ENCODE measurements at places on chromosomes 11 and 22.

DNA sequence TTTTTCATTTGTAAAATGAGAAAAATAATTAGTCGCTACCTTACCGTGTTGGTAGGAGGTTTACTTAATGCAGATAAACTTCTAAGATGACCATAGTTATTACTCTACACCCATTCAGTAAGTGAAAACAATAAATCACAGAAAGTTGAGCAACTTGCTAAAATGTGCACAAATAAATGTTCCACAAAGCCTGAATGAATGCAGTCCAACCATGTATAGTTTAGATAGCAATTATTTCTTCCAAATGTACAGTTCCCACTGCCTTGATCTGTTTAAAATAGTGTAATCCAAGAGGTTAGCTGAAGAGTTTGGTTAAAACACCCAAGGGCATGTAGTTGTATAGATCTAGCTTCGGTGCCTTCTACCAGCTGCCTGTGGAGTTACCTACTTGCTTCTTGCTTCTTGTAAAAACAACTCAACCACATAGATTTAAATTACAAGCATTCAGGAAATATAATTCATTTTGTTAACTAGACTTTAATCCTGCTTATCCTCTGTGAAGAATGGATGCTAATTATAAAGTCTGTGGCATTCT is 106.3 kb upstream of the CARD18 start:
- no peak for DNase-seq

- no peak for DNase-seq
Measured at GRCh38 chr11:117232911-117233409, 489 bp downstream of the RNF214 start.

- DNase-seq = no peak
Measured at GRCh38 chr11:46254133-46254491, 23.4 kb upstream of the CREB3L1 start.

GRCh38 chr11:49432242-49432848 is 223.9 kb upstream of the FOLH1 start:
- DNase-seq = no peak

DNA sequence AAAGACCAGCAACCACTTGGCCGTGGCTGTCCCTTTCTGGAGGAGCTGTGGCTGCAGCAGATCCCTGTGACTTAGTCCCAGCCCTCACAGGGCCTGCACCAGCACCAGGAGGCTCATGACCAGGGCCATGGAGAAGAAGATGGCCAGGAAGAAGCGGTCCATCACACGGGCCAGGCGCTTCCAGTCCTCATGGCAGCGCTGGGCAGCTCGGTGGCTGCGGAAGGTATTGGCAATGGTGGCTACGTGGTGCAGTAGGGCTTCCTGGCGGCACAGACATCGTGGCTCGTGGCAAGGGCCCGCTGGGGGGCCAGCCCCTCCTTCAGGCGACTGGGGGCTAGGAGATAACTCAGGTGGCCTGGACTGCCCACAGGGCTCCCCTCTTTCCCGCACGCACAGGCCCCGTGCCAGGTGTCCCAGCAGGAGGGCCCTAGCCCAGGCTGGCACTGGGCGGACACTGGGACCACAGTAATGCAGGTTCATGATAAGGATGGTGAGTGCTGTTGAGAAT is 5.1 kb downstream of the CHRNA10 start:
- no peak for DNase-seq

DNA sequence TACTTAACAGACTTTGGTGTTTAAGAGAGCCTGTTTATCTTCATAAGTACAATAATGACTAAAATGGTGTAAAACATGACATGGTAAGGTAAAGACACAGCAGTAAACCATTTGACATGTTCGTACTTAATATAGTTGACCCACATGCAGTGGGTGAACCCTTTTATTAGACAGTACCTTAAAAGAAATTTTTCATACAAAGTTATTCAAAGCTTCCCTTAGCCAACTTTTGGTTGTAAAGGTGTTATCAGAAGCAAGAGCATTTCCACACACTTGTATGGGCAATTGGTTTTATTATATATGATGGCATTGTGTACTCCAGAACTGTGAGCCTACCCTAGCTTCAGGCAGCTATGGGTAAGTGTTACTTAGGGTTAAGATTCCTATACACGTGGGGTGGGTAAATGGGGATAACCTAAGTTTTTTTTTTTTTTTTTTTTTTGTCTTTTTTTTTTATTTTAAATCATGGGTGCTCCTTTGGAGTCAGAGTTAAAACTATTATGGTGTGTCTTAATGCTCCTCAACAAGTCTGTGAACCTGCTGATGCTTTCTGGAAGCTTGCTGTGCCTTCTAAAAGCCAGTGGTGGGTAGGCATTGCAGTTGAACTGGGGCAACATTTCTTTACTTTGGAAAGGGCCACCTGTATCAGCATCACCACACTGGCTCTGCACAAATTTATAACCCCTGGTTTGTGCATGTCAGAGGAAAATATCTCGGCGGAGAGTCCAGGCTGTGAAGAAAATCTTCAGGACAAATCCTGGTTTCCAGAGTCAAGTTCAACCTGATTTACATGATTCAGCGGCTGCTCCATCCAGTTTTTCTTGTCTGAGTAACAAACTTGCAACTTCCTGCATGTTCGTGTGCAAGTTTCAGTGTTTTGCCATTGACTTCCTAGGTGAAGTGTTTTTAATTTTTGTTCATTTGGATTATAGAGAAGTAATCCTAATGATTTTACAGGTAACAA is 3.3 kb downstream of the PCF11 start:
- DNase-seq = no peak

DNA sequence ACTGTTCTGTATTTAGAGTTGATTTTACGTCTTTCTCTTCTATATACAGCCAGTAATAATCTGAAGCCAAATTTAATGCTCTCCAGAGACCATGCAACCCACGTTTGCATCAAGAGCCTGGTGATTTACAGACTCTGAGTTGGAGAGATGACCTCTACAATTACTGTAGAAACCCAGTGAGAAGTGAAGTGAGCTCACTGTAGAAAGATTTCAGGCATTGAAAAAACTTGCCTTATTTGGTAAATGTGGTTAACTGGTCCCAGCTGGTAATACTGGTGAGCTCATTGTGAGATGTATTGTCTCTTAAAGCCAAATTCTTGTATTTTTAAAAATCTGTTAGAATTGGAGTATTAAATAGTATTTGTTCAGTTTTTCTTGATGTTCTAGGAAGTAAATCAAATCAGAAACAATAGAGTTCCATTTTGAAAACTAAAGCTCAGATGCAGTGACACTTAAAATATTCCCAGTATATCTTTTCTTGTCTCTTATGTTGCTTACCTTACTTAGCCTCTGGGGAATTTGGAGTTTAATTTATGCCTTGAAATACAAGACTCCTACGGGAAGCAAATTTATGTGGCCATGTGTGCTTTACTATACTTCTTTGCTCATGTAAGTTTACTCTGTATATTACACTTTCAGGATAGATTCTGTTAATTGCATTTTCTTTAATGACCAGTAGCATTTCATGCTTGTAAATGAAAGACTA is 189.9 kb downstream of the ARHGAP42 start:
- no peak for DNase-seq

GRCh38 chr22:37708580-37709444 is 12.0 kb downstream of the TRIOBP start:
- DNase-seq = no peak

DNA sequence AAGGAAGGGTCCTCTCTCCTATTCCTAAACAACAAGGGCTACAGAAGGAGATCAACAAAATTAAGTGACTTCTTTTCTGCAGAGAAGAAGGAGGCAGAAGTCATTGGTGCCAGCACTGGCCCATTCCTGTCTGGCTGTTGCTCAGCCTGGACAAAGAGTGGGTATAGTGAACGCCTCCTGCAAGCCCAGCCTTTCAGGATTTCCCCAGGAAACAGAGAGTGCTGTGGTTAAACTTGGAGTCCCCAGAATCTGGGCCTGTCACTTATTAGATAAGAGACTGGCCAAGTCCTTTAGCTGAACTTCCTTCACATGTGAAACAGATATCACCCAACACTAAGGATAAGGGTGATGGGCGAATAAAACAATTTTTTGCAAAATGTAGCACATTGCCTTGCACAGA is 10.9 kb downstream of the TST start:
- no peak for DNase-seq

DNA sequence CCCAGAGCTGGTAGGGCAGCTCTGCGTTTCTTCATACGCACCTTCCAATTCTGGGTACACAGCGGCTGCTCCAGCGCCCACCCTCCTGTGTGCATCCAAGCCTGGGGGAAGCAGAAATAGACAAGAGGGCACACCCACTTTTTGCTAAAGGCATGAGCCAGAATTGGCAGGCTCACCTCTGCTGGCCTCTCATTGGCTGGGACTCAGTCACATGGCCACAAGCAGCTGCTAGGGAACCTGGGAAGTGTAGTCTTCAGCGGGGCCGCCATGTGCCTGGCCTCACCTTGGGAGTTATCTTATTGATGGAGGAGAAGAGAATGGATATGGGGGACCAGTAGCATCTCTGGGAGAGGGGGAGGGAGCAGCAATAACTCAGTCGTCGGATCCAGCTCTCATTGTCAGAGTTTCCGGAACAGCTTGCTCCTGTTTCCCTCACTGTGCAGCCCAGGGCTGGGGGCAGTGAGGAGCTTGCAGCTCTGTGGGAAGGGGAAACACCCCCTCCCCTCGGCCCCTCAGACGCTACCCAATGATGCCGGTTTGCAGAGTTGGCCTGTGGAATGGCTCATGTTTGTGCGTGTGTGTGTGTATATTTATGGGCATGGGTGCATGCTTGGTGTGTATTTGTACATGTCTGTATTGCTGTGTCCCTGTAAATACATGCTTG is 11.8 kb upstream of the MIEF1 start:
- DNase-seq = peak; percentile 55

GRCh38 chr11:77171885-77172665 is 44.0 kb downstream of the MYO7A start:
- no peak for DNase-seq

DNA sequence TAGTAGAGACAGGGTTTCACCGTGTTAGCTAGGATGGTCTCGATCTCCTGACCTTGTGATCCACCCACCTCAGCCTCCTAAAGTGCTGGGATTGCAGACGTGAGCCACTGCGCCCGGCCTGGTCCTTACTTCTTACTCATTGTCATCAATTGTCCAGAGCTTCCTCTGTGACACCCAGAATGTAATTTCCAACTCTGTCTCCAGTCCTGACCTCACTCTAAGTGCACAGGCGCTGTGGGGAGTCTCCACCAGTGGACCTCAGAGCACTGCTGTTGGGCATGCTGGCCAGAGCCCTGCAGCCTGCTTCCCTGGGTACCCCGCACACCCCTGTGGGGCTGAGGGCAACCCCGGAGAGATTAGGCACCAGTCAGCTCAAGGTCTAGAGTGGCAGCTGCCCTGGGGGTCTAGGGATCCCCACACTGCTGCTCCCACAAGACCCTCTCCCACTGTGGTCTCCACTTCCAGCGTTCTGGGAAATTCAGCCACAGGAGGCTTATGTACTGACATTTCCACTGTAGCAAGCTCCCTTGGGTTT is 1140.3 kb downstream of the TBC1D22A start:
- no peak for DNase-seq

DNA sequence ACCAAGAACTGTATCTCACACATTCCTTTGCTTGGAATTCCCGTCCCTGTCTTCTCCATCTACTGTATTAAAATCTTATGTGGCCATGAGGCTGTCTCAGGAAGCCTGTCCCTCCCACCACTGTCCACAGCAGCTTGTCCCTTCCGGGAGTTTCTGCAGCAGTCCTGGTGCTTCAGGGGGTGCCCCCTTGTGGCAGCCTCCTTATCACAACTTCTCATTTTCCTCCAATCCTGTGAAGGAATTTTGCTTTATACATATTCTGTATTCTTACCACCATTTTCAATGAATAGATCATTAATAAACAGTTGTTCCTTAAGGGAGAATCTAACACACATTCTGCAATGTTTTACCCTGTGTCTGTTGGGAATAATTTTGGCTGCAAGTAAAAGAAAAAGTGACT is 220.4 kb upstream of the RAG2 start:
- no peak for DNase-seq

GRCh38 chr11:1608363-1608762 is at the start of gene KRTAP5-3:
Gene KRTAP5-3, minus strand, starts transcription at chr11:1608463. Its CDS starts 78 bp downstream, at chr11:1608385.
- no peak for DNase-seq

Measured in activated B cell treated with CpG ODN at 0.5 μM for 24 hours (primary cell).